ENCODE measurements at places on chromosomes 3 and 15.

DNA sequence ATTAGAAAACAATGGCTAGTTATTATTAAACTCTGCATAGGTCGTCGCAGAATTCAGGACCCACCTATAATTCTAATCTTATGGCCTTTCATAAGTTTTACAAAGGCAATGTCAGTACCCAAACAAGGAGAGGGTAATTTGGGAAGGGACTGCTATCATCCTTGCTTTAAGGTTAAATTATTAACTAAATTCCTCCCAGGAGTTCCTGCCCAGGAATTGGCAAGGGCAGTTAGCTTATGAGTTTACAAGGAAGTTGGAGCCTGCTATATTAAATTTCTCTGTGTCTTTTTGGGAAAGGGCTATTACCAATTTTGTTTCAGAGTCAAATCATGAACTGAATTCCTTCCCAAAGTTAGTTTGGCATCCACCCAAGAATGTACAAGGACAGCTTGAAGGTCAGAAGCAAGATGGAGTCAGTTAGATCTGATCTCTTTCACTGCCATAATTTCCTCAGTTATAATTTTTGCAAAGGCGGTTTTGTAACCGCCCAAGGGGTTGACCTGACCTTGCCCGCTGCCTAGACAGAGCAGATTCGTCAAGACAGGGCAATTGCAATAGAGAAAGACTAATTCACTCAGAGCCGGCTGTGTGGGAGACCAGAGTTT lies 45.3 kb upstream of the LHFPL4 start:
- no peak for DNase-seq

GRCh38 chr15:70060993-70061305 lies 36.8 kb downstream of the TLE3 start:
- no peak for DNase-seq

GRCh38 chr3:145055375-145056076 lies 1083.9 kb downstream of the DIPK2A start:
- no peak for DNase-seq

GRCh38 chr3:7385635-7386034 lies 524.7 kb downstream of the GRM7 start:
- DNase-seq = no peak

DNA sequence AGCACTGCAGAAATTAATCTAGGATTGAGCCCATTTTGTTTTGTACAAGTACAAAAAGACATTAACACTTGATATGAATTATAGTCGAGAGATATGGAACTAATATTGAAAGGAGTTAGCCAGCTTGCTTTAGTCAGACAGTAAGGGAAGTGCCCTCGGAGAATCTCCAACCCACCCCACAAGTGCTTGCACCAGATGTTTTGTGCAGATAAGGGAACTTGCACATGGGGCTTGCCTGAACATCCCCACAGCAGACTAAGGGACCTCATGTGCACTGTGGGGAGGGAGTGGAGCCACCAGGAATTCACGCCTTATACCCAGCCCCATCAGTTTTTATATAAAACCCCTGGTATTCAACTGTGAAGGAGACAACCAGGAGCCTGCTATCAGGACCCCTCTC lies 122.3 kb downstream of the EFHB start:
- DNase-seq = no peak

DNA sequence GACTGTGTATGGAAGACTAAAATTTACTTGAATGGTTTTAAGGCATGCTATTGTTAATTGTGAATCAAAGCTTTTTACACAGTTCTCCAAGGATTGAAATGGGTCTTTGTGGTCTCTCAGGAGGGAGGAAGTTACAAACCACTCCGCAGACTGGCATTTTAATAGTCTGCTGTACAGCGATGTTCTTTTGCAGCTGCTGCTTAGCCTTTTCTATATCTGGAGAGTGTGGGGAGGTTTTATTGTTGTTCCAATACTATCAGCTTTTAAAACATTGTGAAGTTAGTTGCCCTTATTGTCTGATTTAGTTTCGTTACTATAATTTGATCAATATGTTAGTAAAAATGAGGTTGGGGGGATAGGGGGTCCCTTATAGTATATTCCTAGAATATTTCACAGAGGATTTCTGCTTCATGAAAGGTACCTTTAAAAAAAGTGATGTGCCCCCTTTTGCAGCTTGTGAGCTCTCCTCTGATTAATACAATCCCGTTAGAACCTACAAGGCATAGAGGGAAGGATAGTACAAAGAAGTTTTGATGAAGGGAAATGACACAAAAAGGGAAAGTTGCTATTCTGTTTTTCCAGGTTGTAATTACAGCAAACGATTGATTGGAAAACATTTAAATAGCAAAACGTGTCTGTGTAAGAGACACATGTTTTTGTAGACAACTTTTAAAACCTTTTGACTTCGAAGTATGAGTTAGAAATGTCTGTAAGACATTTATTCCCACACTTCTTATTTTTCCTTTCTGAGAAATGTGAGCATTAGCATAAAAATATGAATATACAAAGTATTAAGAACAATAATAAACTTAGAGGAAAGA lies 158.3 kb upstream of the CGNL1 start:
- DNase-seq = no peak

GRCh38 chr3:103699228-103699627 lies 1264.4 kb downstream of the ZPLD1 start:
- DNase-seq = no peak

DNA sequence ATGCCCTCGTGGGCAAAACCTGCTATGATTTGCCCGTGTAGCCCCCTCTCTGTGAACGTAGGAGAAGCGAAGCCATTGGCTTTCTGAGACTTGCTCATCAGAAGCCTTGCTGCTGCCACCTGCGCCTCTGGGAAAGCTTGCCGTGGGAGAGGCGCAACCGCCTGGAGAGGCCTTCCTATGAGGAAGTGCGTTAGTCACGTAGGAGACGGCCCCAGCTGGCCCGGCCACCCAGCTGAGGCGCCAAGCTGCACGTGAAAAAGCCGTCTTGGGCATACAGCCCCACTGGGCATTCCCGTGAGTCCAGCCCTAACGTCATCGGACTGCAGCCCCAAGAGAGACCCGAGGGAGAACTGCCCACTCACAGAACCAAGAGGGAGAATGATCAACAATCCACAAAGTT lies 49.1 kb upstream of the TJP1 start:
- no peak for DNase-seq

DNA sequence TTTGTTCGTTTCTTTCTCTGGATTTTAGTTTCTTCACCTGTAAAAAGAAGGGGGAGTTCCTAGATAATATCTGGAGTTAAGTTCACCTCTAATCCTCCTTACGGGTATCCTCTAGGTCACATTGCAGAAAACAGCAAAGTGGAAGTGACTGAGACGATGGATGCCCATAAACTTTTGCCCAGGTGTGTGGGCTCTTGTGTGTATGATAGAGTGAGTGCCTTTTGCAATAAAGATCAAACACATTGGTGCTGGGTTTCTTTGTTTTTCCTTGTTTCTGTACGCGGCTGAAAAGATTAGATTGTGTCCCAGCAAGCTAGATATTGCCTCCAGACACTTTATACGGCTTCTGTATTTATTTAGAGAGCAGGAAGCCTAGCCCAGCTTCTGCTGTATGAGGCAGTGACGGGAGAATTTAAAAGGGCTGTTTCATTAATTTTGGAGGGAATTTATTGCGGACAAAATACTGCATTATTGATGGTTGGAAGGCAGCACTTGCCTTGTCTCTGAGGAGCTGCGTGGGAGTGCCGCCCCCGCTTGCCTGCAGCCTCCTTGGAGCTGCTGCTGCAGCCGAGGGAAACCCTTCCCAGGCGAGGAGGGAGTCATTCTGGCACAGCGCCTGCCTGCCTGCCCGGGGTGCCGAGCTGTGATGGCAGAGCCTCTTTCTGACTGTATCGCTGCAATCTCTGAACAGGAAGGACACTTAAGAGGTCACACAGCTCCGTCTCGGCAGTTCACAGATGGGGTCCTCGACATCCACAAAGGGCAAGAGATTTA lies 38.5 kb downstream of the PYDC2 start:
- DNase-seq = peak; percentile 32

- DNase-seq = no peak
Measured at GRCh38 chr3:64031540-64032508, 8.5 kb upstream of the PSMD6 start.

DNA sequence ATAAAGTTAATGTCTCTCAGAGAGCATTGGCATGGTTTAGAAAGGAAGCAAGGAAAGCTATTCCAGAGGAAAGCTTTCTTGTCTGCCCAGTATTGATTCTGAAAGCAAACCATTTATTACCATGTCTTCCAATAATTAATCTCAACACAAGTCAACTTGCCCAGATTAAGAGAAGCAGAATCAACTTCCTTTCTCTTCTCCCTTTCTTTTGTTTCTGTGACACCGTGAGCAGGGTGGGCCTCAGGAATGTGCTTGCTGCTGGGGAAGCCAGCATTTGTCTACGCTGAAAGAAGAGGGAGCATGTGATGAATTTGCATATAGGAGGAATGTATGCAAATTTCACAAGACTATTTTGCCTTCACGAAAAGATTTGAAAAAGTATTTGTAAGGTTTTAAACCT lies 368.6 kb upstream of the ROPN1 start:
- DNase-seq = peak; percentile 72

DNA sequence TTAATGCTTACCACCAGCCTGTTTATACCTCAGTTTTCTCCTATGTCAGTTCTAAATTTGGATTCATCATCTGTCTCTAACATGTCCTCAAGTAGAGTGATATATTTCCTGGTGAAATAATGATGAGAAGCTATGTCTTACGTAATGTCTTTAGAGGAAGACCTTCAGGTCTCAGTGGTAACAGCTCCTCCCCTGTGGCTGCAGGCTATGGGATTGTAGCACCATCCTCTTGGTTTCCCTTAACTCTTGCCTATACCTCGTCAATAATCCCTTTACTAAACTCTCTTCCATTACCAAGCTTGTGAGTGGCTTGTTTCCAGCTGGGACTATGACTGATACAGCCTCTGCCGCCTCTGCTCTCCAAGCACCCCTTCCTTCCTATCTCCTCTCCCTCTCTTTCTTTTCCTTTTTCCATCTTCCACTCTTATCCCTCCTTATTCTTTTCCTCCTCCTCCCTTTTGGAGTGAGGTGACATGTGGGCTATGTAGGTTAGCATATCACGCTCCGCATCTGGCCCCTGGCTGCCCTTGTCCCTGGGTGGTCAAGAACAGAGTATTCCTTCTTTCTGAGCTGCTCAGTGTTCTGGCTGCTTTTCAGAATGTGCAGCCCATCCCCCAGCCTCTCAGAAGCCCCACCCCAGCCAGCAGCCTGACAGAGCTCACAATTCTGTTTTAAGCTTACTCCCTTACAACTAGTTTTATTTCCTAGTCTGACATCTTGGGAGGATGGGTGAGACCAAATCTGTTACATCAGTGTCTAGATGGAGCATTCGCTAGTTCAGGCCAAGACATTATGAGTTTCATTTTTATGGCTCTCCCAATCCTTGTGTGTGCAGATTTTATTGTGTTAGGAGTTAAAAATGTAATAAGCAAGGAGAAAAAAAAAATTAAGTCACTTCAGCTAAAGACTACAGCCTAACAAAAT lies 75.0 kb upstream of the RNU6-1 start:
- DNase-seq = peak; percentile 35

GRCh38 chr3:101036676-101037075 lies 43.5 kb upstream of the ABI3BP start:
- no peak for DNase-seq

DNA sequence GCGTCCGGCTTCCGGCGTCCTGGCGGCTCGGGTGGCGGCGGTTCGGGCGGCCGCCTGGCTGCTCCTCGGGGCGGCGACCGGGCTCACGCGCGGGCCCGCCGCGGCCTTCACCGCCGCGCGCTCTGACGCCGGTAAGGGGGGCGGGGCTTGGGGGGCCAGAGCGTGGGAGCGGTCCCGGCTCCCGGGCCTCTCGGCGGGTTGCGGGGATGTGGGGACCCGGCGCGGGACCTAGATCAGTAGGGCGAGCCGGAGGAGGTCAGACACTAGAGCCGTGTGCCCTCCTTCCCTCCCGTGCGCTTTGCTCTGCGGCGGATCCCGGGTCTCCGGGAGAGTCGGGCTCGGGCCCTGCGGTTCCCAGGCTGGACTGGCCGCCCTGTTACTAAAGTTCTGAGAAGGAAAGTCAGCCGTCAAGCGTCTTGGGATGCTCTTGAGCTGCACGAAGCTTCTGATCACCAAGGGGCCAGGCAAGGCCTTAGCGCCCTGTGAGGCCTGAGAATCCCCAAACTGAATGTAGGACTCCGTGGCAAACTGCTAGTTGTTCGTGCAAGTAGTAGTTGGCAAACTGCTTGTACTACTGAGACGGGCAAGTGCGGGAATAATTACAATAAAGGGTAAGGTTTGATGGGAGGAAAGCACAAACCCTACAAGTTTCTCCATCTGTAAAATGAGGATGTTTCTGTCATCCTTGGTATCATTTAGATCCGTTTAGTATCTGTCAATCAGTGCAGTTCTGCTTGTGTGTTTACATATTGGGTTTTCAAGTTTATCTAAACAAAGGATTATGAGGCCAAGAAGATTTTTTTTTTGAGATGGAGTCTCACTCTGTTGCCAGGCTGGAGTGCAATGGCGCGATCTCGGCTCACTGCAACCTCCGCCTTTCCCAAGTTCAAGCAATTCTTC lies 587 bp downstream of the PIGX start:
- DNase-seq = peak; percentile 53

DNA sequence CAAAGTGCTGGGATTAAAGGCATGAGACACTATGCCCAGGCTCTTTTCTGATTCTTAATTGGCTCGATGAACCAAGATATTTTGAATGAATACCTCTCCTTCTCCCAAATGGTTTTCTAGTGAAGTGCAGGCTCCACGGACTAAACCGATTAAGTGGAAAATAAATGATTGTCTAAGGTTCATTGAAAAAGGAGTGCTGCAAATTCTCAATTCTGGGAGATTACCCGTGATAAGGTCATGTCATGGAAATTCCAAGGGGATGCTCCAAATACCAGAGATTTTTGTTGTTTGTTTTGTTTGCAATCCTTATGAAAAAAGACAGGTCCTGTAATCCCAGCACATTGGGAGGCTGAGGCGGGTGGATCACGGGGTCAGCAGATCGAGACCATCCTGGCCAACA lies 406.9 kb upstream of the TBL1XR1 start:
- DNase-seq = no peak

- DNase-seq = no peak
Measured at GRCh38 chr3:142646020-142646785, 50.0 kb downstream of the PLS1 start.

DNA sequence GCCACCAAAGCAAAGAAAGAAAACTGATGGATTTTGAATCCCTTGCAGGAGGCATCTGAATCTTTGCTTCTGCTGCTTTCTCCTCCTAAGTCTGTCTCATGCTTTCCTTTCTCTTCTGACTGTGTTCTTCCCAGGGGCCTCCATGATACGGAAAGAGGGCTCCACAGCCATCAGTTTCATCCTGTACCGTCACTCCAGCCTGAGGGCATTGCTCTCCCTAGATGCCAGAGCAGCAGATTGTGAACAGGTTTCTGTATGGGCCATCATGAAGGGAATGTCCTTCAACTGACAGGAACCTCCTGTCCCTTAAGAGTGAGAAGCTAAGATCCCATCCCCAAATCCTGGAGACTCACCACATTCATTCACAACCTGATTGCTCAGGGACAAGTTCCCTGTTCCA lies 59.2 kb downstream of the KBTBD12 start:
- no peak for DNase-seq

- no peak for DNase-seq
Measured at GRCh38 chr3:72982609-72983366, 13.8 kb upstream of the PPP4R2 start.

DNA sequence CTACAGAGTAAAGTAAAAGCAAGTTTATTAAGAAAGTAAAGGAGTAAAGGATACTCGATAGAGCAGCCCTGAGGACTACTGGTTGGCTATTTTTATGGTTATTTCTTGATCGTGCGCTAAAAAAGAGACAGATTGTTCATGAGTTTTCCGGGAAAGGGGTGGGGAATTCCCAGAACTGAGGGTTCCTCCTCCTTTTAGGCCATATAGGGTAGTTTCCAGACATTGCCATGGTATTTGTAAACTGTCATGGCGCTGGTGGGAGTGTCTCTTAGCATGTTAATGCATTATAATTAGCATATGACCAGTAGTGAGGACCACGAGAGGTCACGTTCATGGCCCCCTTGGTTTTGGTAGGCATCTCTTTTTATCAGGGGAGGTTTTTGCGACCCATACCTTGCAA lies 213.1 kb downstream of the OSBPL10 start:
- no peak for DNase-seq

Measured in H9 (cell line).